BJ (cell line): ENCODE measurements at places on chromosomes 7 and 10. TPM values are rescaled to one million over a fixed set of nuclear protein-coding genes. Genes with fewer than 3 reads are reported as not detected.

GRCh38 chr7:112067632-112068540 lies 138.3 kb downstream of the DOCK4 start:
- no peak for DNase-seq

- no peak for DNase-seq
Observed at GRCh38 chr10:104601166-104601565, 39.9 kb upstream of the SORCS3 start.

- DNase-seq: no peak
Observed at GRCh38 chr10:58791137-58791536, 278.5 kb downstream of the BICC1 start.

GRCh38 chr10:83978681-83979383 lies 160.5 kb upstream of the GHITM start:
- DNase-seq: no peak

- DNase-seq: no peak
Observed at GRCh38 chr10:34547291-34547690, 267.8 kb downstream of the PARD3 start.

- DNase-seq: no peak
Observed at GRCh38 chr10:89255793-89256192, 4.2 kb upstream of the LIPA start.

DNA sequence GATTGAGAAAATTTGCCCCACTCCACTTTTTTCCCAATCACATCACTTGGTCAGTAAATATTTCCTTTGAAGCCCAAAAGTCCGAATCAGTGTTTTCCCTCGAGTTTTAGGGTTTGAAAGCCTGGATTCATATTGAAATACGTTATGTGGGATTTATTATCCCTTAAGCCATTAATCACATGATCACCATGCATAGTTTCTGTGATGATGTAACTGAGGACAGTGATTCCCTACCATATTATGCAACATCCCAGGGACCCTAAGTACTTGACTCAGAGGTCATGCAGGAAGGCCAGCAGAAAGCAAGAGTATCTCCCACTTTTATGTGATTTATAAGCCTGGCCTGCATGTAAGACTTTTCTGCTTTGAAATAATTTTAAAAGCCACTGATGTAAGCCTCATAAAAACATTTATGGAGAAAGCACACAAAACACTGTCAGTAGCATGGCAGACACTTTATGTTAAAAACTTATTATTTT lies 630.6 kb upstream of the ZWINT start:
- no peak for DNase-seq

GRCh38 chr10:132309879-132310591 lies 2.3 kb upstream of the STK32C start:
- DNase-seq: no peak

GRCh38 chr10:43226441-43226840 lies 40.4 kb downstream of the RASGEF1A start:
- no peak for DNase-seq

DNA sequence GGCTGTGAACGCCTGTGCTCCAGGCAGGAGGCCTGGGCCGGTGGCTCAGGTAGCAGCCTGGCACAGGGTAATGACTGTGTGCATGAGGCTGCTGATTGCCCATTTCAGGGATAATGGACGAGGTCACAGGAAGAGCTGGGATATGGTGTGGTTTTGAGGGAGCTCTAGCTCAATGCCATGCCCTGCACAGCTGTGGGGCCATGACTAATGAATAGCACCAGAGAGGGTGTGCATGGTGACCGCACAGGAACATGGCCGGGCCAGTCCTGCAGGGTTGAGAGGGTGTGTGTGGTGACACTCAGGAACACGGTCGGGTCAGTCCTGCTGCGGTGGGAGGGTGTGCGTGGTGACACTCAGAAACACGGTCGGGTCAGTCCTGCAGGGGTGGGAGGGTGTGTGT lies 21.8 kb downstream of the NKX6-2 start:
- no peak for DNase-seq

- no peak for DNase-seq
Observed at GRCh38 chr10:81306971-81307782, 567.8 kb upstream of the NRG3 start.

DNA sequence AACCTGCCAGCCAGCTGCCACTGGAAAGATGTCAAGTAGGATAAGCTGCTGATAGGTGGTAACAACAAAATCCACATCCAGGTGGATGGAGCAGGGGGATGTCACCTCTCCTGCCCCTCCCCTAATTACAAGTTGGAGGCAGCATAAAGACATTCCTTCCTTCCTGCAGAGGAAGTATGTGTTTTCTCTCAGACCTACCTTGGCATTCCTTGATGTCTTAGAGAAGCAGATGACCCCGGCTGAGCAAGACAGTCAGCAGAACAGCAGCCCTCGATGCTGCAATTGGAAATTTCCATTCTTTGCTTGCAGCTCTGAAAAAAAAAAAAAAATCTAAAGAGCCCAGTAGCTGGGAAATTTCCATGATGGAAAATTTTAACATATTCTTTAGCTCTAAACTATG lies 137.5 kb upstream of the MKLN1 start:
- DNase-seq: no peak

FKBP6 gene
- polyA plus RNA-seq: not detected in 2 replicates

SFRP5 gene
- polyA plus RNA-seq: not detected in 2 replicates

MALRD1 gene
- not detected in 2 replicates for polyA plus RNA-seq

GFRA1 gene
- 25.9 and 41.6 TPM in 2 replicates for polyA plus RNA-seq

HYAL4 gene
- not detected in 2 replicates for polyA plus RNA-seq

HSPB1 gene
- polyA plus RNA-seq: 642 and 966 TPM in 2 replicates

INMT gene
- polyA plus RNA-seq: 1.3 TPM in 2 replicates

ZNF25 gene
- polyA plus RNA-seq: 5.0 and 9.2 TPM in 2 replicates
